Spinal cord (tissue), 10 donors: ENCODE measurements at places on chromosomes 1 and 21. TPM values are rescaled to one million over a fixed set of nuclear protein-coding genes. Genes with fewer than 3 reads are reported as not detected.
A peak's percentile ranks its signal among the peaks of the same experiment; 100 is the strongest.

DNA sequence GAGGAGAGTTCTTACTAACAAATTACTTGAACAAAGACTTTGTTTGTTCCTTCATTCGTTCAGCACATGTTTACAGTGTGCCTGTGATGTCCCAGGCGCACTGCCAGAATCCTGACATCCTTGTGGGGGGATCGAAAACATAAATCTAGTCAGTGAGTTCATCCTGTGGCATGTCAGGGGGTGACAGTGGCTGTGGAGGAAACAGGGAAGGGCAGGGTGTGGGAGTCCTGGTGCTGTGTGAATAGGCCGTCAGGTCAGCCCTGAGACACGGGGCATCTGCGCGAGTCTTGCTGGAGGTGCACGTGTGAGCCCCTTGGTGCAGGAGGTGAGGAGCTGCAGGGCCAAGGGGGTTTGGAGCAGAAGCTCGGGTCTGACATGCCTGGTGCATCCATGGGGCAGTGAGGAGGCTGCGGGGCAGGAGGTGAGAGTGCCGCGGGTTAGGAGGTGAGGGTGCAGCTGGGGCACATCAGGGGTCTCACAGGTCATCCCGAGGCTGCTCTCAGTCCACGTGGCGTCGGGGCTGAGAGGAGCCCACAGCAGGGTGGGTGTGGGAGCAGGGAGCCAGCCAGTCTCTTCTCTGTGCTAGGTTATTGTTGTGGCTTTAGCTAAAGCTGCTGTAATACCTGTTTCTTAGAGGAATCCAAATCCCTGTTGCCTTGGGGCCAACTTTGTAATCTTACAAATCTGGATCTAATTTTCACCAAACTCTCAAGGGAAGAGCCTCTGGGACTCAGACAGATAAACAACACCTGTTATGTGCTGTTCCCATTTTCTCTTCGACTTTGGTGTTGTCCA, 93.4 kb downstream of the PCBP3 start:
- no peak for DNase-seq

Gene LCE2C
- not detected for total RNA-seq

GRCh38 chr1:117635805-117636204, 30.0 kb downstream of the TENT5C start:
- no peak for DNase-seq

DNA sequence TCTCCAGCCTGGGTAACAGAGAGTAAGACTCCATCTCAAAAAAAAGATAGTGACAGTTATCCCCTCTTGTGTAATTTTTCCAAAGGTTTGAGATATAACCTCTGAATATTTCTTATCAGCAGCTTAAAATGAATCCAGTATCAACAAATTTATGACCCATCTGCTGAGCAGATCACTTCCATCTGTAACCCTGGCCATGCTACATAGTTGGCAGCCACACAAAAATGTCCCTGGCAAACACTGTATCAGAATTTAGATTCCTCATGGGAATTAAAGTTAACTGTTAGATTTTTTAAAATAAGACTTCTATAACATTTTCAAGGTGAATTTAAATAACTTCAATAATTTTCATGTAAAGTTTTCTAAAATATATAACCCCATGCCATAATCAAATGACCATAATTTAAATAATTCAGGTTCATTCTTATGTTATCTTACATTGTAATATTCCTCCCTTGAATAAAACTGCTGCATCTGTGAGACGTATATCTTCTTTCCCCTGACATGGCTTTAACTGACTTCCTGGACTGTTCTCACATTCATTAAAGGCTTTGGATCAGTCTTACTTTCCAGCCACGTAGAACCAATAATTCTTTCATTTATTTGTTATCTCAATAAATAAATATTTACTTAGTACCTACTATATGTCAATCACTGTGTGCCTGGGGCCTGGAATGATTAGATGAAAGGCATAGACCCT, 5.3 kb upstream of the PRPF38B start:
- no peak for DNase-seq

Gene DYNLT4
- not detected for total RNA-seq

- DNase-seq, result no peak
Observed at GRCh38 chr1:210373628-210373877, 44.9 kb downstream of the HHAT start.

Gene PHF13
- 13.3 TPM for total RNA-seq

Gene UTS2
- 11.0 TPM for total RNA-seq

DNA sequence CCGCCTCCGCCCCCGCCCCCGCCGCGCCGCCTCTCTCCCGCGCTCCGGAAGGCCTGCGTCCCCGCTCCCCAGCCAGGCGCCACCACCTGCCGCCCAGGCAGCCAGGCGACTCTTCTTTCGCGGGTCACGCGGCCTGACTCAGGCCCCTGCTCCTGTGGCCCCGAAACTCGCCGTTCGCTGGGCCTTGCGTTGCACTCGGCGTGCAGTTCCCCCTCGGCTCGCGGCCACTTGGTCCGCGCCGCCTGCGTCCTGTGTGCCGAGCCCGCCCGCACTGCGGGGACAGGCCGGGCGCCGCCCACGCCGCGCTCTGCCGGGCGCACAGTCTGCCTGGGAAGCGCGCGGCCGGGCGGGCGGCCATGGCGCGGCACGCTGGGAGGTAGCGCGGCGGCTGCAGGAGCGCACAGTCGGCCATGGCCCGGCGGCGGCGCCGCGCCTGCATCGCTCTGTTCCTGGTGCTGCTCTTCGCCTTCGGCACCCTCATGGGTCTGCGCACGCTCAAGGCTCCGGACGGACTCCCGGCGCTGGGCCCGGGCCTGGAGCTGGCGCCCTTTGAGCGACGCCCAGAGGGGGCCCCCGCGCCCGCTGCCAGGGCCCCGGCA, at the start of gene MANEAL:
Gene MANEAL (plus strand): TSS at position 75 of the 599 bp plus-strand sequence. CDS start 336 bp downstream, at position 411.
- no peak for DNase-seq

DNA sequence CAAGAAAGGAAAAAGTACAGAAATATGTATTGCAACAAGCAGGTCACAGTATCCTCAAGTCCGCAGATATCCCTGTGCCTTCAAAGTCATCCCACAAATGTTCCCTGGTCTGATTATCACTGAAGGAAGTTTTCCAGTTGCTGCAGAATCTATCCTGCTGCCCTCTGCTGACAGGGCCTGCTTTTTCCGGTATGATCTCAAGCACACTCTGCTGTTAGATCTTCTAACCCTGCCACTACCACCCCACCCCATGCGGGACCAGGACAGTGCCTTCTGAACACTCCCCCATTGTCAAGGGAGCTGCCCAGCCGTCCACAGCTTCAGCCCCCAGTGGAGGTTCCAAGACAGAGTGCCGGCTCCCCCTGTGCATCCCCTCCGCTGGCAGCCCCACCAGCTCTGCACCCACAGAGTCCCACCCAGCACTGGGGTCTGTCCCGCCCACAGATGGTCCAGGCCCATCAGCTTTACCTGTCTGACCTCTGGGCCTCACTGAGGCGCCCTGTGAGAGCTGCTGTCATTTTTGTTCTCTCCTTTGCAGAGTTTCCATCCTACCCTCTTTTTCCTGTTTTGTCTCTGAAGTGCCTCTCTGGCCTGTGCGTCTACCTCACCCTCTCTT, 27.9 kb downstream of the FAM163A start:
- no peak for DNase-seq

Gene IL20
- total RNA-seq, result not detected

Gene TMPRSS3
- not detected for total RNA-seq

Gene TSACC
- total RNA-seq, result not detected

- no peak for DNase-seq
Observed at GRCh38 chr1:191145834-191146233, 668.2 kb upstream of the BRINP3 start.

Gene KRTAP13-2
- not detected for total RNA-seq

Gene AK5
- total RNA-seq, result 76.0 TPM

Gene TSPEAR
- total RNA-seq, result not detected

- no peak for DNase-seq
Observed at GRCh38 chr1:247332215-247332622, 552 bp upstream of the ZNF496 start.

GRCh38 chr1:54744696-54745095, 19.6 kb downstream of the PARS2 start:
- no peak for DNase-seq

DNA sequence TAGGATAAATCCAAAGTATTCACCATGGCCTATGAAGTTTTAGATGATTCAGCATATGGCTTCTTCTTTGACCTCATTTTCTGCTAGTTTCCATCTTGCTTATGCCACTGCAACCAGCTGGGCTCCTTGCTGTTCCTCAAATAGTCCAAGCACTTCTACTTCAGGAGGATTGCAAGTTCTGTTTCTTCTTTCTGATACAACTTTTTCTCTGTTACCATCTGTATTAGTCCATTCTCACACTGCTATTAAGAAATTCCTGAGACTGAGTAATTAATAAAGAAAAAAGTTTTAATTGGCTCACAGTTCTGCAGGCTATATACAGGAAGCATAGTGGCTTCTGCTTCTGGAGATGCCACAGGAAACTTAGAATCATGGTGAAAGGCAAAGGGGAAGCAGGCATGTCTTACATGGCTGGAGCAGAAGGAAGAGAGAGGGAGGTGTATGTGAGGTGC, 20.3 kb downstream of the PTGS2 start:
- DNase-seq, result no peak

GRCh38 chr1:244843148-244843978, 7.9 kb downstream of the COX20 start:
- no peak for DNase-seq

Gene ZFYVE9
- 96.7 TPM for total RNA-seq

Gene KLF17
- 0.69 TPM for total RNA-seq

- DNase-seq, result no peak
Observed at GRCh38 chr1:237226177-237226944, 184.4 kb downstream of the RYR2 start.

Gene TGFB2
- total RNA-seq, result 44.1 TPM

Gene FOXO6
- total RNA-seq, result 1.9 TPM

DNA sequence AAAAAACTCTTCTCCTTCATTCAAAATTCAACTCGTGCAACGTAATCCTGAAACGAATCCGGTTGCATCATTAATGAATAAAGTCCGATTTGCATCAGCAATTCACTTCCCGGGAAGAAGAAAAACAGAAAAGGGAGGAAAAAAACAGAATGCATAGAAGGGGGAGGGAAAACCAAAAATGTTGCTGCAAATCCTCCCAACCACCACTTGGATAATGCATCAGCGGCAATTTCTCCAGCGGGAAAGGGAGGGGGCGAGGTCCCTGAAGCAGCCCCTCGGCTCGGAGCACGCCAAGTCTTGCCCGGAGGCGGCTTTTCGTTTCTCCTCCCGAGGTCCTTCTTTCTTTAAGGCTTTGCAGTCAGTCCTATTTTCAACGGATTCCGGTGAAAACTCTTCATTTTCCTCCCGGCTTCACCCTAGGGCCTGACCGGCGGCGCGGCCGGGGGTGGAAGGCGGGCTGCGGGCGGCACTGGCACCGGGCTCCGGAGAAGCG, 723 bp downstream of the CDC42BPA start:
- peak; percentile 90 for DNase-seq

DNA sequence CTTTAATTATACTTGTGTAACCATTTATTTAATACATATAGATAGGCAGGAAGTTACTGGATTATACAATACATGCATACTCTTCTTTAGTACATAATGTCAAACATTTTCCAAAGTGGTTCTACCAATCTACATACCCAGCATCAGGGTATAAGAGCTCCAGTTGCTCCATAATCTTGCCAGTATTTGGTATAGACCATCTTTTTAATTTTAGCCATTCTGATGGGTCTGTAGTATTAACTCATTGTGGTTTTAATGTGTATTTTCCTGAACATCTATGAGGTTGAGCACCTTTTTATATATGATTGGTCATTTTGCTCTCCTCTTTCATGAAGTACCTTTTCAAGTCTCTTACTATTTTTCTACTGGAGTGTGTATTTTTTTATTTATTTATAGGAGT, 32.1 kb downstream of the EBNA1BP2 start:
- DNase-seq, result no peak
